ENCODE measurements at places on chromosomes 7 and 10.

DNA sequence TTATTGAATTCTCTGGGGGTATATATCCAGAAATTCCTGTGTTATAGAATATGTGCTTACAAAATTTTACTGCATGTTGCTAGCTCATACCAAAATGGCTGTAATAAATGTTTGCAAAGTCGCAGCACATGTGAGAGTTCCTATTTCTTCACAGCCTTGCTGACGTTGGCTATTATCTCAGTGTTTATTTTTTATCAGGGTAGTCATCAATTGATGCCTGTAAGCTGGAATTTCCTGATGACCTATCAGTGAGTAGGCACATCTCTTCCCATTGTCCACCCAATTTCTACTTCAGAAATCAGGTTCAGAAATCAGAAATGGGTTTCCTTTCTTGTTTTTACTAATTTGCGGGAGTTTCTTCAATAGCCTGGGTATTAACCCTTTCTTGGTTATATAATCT, 268.1 kb upstream of the FZD8 start:
- DNase-seq = no peak

DNA sequence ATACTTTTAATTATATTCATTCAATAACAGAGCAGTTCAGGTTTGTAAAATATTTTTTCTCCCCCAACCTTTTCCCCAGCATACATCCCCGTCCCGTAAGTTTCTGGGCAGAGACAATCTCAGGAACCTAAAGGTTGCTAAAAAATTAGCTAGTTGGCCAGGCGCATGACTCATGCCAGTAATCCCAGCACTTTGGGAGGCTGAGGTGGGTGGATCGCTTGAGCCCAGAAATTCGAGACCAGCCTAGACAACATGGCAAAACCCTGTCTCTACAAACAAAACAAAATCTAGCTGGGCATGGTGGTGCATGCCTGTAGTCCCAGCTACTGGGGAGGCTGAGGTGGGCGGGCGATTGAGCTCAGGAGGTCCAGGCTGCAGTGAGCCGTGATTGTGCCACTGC, 40.2 kb downstream of the TCF7L2 start:
- no peak for DNase-seq

GRCh38 chr10:76017026-76017732, 585.8 kb downstream of the LRMDA start:
- no peak for DNase-seq

DNA sequence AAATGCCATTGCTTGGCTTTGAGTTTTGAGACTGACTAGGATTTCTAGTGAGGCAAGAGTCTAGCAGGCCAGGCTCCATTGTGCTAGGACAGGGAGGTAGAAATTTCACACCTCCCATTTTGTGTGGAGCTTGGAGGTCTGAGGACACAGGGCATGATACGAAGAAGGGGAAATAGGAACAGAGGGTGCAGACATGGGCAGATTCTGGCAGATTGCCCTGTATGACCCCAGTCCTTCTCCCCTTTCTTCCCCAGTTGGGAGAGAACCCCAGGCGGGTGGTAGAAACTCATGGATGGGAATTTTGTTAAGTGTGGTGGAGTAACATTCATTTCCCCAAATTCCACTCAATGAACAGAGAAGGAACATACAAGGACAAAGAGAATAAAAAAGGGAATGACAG, 54.4 kb downstream of the RAMP3 start:
- no peak for DNase-seq

DNA sequence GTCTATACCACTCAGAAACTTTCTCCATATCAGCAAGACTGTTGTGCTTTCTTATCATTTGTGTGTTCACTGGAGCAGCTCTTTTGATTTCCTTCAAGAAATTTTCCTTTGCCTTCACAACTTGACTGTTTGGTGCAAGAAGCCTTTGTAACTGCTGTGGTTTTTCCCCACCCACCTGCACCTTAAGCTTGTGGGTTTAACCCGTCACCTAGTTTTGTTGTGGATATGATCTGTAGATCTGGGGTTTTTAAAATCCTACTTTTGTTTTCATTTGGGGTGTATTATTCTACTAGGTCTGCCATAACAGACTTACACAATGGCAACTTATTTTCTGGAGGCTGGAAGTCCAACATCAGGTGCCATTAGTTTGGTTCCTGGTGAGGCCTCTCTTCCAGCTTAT, 30.5 kb upstream of the CHST3 start:
- no peak for DNase-seq

DNA sequence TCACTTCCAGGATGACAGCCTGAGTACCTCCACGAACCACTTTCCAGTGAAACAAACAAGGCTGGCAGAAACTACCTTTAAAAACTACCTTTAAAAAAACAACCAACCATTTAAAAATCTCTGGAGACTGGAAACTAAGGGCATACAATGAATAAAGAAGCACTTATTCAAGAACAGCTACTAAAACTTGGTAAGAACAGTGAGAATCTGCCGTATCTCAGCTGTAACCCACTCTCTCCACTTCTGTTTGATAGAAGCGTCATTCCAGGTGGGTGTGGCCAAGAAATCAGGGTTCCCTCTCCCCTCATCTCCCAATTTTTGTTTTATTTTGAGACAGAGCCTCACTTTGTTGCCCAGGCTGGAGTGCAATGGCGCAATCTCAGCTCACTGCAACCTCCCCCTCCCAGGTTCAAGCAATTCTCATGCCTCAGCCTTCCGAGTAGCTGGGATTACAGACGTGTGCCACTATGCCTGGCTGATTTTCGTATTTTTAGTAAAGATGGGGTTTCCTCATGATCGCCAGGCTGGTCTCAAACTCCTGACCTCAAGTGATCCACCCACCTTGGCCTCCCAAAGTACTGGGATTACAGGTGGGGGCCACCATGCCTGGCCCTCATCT, 158.8 kb upstream of the CHST15 start:
- DNase-seq = no peak

DNA sequence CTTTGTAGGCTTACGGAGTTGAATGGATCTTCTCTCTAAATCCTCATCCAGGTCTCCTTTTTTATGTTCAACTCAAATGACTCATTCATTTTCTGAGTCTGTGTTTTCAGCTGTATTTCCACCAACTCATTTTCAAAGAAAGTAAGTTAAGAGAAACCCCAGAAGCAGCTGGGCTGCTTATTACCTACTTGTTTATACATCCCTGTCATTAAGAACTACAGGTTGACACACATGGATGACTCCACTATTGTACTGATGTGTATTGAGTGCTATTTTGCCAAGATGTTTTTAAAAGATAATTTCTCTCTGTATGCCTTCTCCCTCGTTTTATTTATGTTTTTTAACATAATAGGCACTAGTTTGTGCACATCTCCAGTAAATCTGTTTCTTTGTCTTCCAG, 41.9 kb downstream of the DGKI start:
- no peak for DNase-seq

- DNase-seq = no peak
These were observed 425.9 kb downstream of the LRMDA start for GRCh38 chr10:75857269-75857846.

- DNase-seq = peak; percentile 28
These were observed 453 bp downstream of the URGCP start for GRCh38 chr7:43905956-43906330.

- no peak for DNase-seq
These were observed 239.1 kb upstream of the KAT6B start for GRCh38 chr10:74587109-74587854.

GRCh38 chr10:16966991-16967865, 150.0 kb upstream of the RSU1 start:
- DNase-seq = no peak

DNA sequence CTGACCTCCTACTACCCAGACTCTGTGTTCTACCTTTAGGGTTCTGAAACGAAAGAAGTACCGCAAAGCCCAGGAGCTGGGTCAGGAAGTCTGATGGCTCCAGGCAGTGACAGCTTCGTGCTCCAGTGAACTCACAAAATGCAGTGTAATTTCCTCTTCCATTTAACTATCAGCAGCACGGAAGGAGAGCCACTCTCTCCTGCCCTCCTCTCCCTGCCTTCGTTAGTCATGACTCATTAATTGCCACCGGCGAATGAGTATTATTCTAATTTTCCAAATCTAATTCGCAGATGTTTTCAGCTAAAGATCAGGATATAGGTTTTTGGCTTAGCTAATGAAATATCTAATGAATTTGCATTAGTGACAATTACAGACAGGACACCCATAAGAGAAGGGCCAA, 1262.0 kb downstream of the TYW1 start:
- no peak for DNase-seq

- DNase-seq = no peak
These were observed 11.0 kb downstream of the RASGEF1A start for GRCh38 chr10:43255634-43256431.

DNA sequence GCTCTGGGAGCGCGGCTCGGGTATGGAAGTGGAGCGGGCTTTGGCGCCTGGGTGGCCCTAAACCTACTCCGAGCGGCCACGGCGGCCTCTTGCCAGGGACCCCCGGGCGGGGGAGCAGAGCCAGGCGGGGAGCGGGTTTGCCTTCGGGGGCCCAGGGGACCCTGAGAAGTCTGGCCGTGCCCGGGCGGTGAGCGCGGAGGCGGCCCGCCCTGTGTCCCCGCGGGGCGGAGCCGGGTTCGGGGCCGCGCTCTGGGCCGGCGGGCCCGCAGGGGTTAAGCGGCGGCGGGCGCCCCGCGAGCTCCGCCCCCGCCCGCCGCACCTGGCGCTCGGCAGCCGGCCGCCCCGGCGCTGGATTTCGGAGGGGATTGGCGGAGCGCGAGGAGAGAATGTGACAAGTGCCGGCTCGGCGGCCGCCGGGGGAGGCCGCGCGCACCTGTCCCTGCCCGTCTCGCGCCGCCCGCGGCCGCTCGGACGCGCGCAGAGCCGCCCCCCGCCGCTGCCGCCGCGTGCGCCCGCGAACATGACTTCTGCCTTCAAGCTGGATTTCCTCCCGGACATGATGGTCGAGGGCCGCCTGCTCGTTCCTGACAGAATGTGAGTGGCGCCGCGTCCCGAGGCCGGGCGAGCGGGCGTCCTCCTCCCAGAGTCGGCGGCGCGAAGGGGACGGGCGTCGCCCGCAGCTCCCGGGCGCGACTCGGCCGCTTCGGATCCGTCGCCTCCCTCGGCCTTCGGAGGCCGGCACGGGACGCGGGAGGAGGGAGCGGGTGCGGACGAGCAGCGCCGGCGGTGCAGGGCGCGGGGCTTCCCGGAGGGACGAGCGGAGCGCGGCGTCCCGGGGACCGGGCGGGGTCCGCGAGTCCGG, at the start of gene CELF2:
CELF2 (plus strand) TSS at position 303 of the 862 bp plus-strand sequence; CDS start at position 521, 218 bp downstream.
- DNase-seq = no peak

- DNase-seq = no peak
These were observed 19.0 kb downstream of the SMURF1 start for GRCh38 chr7:99124751-99125504.

DNA sequence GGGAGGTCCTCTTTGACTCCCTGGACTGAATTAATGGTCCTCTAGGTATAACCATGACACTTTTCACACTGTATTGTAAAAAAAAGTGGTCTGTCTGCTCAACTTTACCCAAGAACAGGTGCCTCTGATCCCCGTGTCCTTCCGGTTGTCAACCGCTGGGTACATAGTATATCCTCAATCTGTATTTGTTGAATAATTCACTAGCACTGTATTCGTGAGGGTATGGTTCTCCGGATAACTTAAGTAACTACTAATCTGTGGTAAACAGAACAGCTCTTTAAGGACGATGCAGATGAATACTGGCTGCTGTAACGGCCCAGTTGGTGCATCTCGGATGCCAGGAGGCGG, 472 bp upstream of the ADAM22 start:
- no peak for DNase-seq

GRCh38 chr7:112145206-112145605, 61.0 kb downstream of the DOCK4 start:
- no peak for DNase-seq

DNA sequence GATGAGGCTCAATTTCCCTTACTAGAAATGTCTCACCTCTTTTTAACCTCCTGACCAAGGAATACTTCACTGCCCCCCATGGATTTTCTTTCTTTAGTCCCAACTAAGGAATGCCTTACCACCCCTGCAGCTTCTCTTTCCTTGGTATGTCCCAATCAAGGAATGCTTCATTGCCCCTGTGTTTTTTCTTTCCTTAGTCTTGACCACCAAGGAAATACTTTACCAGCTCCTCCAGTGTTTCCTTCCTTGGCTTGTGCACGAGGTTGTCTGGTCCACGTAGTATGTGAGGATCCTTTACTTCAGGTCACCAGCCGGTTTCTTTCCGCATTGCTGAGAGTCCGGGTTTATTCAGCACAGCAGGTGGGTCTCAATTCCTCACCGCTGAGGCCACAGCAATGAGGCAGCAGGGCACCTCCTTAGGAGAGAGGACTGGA, 59.3 kb downstream of the CYP2C9 start:
- no peak for DNase-seq

GRCh38 chr7:117791877-117792780, 81.1 kb downstream of the CTTNBP2 start:
- DNase-seq = peak; percentile 66

DNA sequence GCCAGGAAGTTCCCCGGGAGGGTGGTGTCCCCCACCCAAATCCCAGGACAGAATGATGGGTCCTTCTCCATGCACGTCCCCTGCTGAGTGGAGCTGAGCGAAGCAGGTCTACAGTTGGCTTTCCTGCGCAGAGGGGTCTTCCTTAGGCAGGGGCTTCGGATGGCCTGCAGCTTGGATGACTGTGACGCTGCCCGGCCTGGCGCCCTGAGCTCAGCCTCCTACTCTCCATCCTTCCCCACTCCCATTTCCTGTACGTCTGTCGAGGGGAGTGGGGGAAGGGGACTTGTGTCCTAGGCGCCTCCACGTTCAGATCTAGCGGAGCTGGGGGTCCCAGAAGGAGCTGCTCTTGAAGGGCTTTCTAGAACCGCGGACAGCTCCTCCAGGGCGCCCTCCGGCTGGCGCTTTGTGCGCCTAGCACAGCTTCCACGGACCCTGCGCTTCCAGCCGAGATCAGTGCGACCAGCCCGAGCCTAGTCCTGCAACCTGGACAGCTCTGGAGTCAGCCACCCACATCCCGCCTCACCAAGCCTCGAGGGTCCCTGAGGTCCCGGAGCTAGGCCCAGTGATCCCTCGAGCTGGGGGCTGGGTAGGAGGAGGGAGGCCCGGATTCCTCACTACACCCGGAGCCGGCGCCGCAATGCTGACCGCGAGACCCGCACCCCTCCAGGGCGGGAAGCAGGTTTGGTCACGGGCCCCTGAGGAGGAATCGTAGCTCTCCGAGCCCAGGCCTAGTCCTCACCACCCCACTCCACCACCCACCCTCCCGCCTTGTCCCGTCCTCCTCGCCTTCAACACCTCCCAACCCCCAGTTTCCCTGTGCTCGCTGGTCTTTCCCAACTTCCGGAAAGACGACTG, 1.9 kb downstream of the GRID1 start:
- no peak for DNase-seq

GRCh38 chr7:99253369-99253768, 19.3 kb upstream of the MYH16 start:
- DNase-seq = no peak

DNA sequence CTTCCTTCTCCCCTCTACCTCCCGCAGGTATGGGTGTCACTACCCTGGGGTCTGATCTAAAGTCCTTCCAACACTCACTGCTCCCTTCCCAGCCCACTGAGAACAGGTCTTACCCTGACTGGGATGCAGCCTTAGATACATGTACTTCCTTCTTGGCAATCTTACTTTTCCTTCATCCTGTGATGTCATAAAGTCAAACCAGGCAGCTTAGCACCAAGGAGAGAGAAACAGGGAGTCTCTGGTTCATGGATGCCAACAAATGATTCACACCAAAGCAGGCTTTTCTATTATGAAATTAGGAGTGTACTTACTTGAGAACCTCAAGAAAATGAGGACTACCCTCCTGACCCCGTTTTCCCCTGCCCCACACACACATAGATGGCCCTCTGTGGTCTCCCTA, 111.0 kb upstream of the KMT2E start:
- DNase-seq = no peak

- no peak for DNase-seq
These were observed 95.8 kb downstream of the RAMP3 start for GRCh38 chr7:45253368-45253767.

GRCh38 chr7:32330602-32331001, 159.6 kb downstream of the LSM5 start:
- no peak for DNase-seq

GRCh38 chr10:107126512-107127065, 37.9 kb downstream of the SORCS1 start:
- no peak for DNase-seq

All from globus pallidus (tissue), 1 donor.